Activated T-helper 1 cell treated with anti-CD3 and anti-CD28 coated beads, Interleukin-12 subunit alpha, Interleukin-12 subunit beta, Interleukin-2, Interleukin-4 antibody, amounts not matched to agents 30 ng/mL and 10 ng/mL and 1 ng/mL, durations not matched to agents 14 hours and 24 hours and 36 hours (primary cell): ENCODE measurements at places on chromosomes 3 and 15. TPM values are rescaled to one million over a fixed set of nuclear protein-coding genes. Genes with fewer than 3 reads are reported as not detected.

DNA sequence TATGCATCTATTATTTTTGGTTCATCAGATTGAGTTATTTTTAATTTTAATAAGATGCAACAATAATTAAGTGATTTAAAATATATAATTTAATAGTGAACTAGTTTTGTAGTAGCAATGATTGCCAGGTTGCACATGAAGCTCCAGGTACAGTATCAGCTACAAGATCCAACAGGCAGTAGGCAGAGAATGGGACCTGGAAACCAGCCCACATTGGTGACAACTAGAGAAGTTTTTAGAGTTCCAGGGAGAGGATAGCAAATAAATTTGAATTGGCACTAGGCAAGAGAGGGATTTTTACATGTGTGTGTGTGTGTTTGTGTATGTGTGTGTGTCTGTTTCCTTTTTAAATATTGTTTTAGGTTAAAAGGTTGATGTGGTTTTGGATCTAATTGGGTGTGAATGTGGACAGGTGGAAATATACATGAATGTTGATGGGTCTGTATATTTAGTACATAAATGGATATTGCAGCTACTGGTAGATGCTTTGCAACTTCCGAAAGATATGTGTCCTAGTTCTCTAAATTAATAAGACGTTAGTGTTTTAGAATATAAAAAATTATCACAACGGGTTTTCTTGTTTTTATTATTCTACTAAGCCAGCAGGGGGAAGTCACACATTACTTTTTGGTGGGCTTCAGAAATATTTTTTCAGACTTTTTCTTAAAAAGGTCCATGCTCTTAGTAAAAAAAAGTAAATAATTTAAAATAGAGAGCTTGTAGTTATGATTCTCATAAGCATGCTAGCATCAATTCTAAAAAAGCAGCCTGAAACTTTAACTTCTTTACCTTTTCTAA, 110.1 kb upstream of the GBE1 start:
- no peak for DNase-seq

DNA sequence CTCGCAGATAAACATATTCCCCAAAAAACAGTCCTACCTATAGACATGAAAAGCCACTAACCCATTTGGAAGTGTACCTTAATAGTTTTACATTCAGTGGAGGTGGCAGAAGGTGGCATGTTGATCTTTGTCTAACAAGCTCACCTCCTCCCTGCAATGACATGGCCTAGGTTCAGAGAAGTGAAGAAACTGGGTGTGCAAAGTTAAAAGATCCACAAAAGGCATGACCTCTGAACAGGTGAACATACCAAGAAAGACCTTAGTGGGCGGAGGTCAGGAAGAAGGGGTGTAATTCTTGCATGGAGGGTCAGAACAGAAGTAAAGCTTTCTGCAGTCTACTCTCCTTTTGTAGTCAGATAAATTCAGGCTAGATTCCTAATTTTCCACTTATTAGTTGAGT, 822 bp downstream of the MRPL3 start:
- no peak for DNase-seq

DNA sequence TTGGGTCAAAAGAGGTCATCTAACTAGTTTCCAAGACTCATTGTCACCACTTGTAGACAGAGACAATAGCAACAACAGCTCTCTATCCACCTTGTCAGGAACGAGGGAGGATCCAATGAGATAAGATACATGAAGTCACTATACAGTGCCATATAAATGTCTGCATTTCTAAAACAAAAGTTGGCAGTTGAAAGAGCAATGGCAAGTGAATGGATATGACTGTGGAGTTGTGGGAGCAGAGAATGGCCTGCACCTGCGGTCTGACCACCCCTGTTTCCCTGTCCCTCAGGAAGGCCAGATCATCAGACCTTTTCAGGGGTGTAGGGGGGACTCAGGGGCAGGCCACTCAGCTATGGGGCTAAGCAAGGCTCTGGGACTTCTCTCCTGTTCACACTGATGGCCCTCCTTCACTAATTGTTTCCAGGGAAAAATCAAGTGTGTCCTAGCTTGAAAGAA, 40.7 kb upstream of the PSMD6 start:
- no peak for DNase-seq

DNA sequence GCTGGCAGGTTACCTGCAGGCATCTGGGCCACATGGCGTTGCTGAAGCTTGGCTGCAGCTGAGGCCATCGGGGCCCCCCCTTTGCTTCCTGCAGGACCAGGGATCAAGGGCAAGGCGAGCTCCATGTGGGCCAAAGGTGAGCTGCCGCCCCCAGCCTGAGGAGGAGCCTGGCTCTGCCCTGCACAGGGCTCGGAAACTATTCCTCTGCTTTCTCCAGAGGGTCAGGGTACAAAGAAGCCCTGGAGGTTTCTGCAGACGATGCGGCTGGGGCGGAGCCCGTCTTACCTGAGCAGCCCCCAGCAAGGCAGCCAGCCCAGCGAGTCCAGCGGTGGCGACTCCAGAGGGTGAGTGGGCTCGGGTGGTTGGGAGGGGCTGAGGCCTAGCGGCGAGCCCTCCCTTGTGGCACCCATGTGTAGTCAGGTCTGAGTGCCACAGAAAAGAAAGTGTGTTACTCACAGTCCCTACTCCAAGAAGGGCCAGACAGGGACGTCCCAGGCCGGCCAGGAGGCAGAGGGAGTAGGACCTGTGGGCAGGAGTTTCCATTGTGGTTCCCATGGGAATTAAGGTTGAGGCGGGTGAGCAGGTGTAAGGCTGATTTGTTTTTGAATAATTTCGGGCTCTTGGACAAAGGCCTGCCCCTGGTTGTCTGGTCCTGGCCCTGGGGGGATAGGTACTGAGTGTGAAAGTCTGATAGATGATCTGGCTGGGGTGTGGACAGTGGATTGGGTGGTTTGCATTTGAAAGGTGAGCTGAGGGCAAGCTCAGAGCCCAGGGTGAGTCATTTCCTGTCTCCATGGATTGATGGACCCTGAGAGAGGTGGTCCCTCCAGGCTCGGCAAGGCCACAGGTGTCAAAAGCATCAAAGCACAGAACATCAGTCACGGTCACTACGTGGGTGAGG, 25.4 kb downstream of the CFAP100 start:
- no peak for DNase-seq

DNA sequence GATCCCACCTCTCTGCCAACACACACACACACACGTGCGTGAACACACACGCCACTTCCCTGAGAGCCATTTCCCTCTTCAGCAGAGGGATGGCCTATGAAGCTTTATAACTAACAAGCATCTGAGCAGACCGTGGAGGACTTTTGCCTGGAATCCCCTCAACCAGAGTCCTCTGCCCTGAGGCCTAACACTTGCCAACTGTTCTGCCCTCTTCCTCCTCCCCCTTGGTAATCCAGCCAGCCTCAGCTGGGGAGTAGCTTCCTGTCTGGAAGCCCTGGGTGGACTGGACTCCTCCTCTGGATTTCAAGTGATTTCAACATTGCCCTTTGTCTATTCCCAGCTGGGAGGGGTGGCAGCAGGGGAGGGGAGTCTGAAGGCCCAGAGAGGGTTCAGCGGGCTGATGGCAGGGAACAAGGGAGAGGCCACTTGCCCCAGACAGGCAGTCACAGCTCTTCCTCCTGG, 68.4 kb upstream of the HACD2 start:
- no peak for DNase-seq

- no peak for DNase-seq
Observed at GRCh38 chr3:73661265-73661664, 36.5 kb upstream of the PDZRN3 start.

DNA sequence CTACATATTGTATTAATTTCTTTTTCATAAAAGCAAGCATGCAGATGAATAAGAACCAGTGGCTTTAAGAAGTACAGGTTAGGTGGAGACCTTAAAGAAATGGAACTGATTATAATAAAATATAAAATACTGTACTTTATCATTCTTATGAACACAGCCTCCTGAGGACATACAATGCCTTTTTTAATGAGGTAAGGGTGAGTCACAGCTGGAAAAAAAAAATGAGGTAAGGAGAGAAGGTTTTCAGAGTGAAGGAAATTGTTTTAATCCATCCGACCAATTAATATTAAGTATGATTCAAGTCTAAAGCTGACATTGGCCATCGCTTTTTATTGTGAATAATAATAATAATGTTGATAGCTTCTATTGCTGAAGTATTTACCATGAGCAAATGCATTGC, 170.3 kb upstream of the SOX2 start:
- DNase-seq = no peak

DNA sequence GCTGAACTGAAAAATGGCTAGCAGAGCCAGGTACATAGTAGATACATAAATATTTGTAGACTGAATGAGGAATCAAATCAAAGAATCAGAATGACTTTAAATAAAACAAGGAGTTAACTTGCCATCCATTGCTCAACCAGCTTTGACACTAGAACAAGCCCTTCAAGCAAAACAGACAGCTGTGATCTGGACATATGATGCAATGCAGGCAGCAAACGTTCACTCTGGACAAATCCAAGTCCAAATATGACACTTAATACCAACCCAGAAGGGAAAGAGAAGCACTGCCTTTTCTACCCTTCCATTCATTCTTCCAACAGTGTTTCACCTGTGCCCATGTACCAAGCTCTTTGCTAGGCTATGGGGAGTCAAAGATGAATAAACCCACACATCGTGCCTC, 4.5 kb downstream of the THRB start:
- no peak for DNase-seq

DNA sequence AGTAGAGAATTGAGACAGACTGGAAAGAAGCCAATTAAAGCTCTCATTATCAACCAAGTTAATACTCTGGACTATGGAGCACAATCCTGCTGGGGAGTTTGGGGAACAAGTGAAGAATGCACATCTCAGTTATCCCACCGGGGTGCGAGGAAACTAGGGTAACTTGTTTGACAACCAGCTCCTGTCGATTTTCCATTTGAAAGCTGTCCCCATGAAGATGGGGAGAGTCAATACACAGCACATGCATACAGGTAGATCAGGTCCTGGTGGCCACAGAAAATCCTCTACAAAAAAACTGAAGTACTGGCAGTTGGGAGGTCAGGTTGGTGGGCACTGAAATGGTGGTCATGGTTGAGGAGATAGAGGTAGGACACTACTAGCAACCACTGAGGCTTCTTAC, 25.7 kb upstream of the GRAMD1C start:
- no peak for DNase-seq

DNA sequence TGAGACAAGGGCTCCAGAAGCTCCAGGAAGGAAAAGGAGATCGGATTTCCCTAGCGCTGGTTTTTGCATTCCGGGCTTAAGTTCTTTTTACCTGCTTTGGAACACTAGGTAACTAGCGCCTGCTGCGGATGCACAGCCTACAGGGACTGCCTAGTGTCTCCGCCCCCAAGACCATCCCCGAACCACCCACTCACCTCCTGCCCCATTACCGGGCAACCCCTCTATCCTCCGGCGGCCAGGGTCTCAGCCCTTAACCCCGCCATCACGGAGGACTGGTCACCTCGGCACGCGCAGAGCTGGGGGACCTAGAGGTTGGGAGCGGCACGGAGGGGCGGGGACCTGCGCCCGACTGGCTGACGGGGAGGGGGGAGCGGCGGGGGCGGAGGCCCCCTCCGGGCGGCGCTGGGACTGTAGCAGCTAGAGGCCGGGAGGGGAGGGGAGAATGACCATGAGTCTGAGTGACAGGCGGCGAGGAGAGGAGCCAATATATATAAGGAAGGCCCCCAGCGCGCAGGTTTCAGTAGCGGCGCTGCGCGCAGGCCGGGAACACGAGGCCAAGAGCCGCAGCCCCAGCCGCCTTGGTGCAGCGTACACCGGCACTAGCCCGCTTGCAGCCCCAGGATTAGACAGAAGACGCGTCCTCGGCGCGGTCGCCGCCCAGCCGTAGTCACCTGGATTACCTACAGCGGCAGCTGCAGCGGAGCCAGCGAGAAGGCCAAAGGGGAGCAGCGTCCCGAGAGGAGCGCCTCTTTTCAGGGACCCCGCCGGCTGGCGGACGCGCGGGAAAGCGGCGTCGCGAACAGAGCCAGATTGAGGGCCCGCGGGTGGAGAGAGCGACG, at the start of gene DLL4:
Gene DLL4, plus strand, starts transcription at position 520 of the 839 bp plus-strand sequence. CDS start 329 bp downstream, outside the sequence.
- no peak for DNase-seq

DNA sequence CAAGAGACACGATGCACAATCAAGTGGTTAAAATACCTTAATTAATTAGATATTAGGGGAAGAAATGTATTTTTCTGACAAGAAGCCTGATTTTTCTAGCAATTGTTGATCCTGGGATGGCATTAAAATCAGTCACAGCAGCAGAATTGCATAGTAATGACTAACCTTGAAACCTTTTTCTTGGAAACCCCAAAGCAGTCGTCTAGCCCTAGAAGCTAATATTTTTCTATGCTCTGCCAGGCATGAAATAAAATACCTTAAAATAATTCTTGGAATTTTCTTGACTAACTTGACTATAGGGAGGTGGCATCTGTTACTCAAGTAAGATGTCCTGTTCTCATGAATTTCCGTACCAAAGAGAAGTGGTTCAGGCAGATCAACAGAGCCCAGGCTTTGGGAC, 204.1 kb downstream of the THRB start:
- no peak for DNase-seq

U2SURP gene
- total RNA-seq = 186 and 205 TPM in 2 replicates

LRRC31 gene
- total RNA-seq = not detected in 2 replicates

NUSAP1 gene
- 112 and 117 TPM in 2 replicates for total RNA-seq

ATP8B4 gene
- total RNA-seq = 49.7 and 52.9 TPM in 2 replicates

CILP gene
- total RNA-seq = not detected in 2 replicates

LRTM1 gene
- not detected in 2 replicates for total RNA-seq

CNTN3 gene
- total RNA-seq = not detected in 2 replicates

EPHB3 gene
- total RNA-seq = 0.31 TPM in 1 of 2 replicates, not detected in the other

POC1A gene
- 20.3 and 24.9 TPM in 2 replicates for total RNA-seq
